ENCODE measurements at places on chromosomes 11 and 22.

DNA sequence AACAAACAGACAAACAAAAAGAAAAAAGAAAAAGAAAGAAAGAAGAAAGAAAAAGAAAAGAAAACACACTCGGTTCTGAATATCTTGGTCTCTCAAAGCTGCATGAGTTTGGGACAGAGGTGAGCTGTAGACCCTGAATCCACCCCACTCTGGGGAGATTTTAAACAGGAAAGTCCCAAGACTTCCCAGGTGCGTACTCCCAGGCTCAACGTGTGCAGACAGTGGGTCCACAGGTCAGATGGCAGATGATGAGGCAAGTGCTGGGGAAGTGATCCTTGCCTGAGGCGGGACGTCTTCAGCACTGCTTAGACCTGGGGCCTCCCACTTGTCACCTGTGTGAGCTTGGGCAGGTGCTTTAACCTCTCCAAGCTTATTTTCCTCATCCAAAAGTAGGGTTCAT is 9.3 kb downstream of the CREB3L1 start:
- DNase-seq = no peak

GRCh38 chr11:62141111-62142042 is 17.6 kb downstream of the INCENP start:
- no peak for DNase-seq

- DNase-seq = no peak
These were observed 2.7 kb upstream of the PTPRJ start for GRCh38 chr11:47977623-47978022.

GRCh38 chr11:98180511-98180910 is 840.2 kb upstream of the CNTN5 start:
- DNase-seq = no peak

DNA sequence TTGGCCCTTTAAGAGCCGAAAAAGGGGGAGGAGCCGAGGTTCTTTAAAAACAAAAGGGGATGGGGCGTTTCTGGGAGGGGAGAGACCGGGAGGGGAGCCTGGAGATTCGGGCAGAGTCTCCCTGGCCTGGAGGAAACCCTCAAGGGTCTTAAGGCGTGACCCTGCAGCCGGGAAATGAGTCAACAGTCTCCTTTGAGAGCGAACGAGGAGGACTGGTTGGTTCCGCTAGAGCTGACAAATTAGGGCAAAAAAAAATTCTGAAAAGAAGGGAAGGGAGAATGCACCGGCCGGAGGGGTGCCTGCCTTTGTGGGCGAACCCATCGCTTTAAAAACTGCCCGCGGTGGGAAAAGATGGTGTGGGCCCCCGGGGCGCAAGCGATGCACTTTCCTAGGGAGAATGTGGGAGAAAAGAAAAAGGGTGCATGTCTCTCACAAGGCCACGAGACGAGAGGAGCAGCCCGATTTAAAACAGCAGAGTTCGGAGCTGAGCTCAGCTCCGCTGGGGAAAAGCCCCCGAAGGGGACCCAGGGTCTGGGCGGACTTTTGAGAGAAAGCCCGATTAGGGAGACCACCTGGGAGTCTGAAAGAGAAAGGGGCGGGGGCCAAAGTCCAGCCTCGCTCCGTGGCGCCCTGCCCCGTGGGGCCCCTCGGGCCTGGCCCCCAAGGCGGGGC is 874 bp downstream of the ZFTA start:
- DNase-seq = no peak

DNA sequence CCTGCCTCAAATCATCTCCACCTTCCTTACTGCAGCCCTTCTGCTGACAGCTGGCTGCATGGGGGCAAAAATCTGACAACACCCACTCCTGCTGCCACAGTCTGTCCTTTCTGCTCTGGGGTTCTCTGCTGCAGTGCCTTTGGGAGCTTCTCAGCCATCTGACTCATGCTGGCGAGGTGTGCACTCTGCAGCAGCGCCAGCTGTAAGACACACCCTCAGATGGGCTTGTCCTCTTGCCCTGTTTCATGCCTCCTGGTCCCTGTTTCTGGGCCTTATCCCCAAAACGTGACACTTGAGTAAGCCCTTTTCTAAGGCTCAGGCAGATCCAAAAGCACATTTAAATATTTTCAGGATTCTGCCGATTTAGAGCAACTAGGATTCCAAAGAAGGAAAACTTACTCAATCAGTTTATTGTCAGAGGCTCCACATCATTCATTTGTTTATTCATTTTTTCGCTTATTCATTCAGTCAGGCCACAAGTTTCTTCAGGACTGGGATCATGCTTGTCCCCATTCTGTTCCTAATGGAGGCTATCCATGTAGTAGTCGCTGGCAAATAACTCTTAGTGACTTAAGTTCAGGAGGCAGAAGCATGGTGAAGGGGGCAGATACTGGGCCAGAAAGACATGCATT is 60.2 kb downstream of the SMIM38 start:
- no peak for DNase-seq

- no peak for DNase-seq
These were observed 44.3 kb downstream of the SCGB1A1 start for GRCh38 chr11:62463121-62463542.
